A172 (cell line): ENCODE measurements at places on chromosomes 12 and 14.

DNA sequence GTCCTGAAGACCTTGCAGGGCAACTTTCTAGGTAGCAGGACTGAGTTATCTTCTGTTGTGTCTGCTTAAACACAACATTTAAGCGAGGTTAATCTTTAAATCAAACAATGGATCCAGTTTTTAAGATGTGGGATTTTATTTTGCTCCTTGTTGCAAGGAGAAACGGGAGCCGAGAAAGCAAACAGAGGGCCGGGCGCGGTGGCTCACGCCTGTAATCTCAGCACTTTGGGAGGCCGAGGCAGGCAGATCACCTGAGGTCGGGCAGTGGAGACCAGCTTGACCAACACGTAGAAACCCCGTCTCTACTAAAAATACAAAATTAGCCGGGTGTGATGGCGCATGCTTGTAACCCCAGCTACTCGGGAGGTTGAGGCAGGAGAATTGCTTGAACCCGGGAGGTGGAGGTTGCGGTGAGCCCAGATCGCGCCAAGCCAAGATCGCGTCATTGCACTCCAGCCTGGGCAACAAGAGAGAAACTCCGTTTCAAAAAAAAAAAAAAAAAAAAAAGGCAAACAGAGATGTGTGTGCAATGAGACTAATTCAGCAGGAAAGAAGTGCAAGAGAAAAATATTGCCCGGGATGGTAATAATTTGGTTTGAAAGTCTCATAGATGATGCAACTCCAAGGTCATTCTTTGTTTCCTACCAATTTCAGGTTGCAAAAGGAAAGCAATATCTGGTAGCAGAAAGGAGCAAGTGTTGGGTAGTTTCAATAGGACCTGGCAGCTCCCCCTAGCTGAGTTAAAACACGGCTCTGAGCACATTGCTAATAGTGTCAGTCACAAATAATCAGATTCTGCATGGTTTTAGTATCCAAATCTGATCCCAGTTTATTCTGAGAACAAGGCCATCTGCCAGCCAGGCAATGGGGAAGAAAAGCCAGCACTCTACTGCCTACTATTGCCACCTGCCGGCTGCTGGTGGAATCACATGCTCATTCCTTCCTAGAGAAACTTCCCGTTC is 141.4 kb downstream of the PPM1H start:
- peak; percentile 80 for DNase-seq

DNA sequence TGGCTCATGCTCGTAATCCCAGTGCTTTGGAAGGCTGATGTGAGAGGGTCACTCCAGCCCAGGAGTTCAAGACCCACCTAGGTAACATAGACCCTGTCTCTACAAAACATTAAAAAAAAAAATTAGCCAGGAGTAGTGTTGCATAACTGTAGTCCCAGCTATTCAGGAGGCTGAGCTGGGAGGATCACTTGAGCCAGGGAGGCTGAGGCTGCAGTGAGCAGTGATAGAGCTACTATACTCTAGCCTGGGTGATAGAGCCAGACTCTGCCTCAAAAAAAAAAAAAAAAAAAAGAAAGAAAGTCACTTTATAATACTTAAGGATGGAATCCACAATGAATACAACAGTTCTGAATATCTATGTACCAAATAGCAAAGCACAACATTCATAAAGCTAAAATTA is 10.2 kb upstream of the SLC10A1 start:
- DNase-seq, result no peak

GRCh38 chr12:11853126-11853525 is 203.7 kb downstream of the ETV6 start:
- DNase-seq, result no peak

- DNase-seq, result no peak
These were observed 8.0 kb upstream of the C12orf42 start for GRCh38 chr12:103503546-103504480.

- no peak for DNase-seq
These were observed 113.3 kb upstream of the FSCB start for GRCh38 chr14:44620121-44621019.

DNA sequence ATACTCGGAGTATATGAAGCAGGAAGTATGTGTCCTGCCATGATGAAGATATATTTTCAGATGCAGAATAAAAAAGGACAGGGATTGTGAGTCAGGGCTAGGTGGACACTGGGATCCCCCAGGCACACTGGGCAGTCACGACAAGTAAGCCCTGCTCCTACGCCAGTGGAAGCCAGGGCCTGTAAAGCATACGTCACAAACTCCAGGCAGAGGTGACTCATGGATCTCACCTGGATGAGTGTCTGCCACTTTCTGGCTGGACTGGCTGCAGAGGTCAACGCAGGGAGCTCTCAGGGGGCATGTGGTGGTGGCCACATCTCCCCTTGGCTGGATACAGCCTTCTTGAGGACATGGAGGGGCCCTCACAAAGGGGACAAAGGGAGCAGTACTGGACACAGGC is 262.3 kb downstream of the GLT1D1 start:
- DNase-seq, result no peak

GRCh38 chr14:95935228-95935822 is 58.7 kb downstream of the TUNAR start:
- peak; percentile 6 for DNase-seq

DNA sequence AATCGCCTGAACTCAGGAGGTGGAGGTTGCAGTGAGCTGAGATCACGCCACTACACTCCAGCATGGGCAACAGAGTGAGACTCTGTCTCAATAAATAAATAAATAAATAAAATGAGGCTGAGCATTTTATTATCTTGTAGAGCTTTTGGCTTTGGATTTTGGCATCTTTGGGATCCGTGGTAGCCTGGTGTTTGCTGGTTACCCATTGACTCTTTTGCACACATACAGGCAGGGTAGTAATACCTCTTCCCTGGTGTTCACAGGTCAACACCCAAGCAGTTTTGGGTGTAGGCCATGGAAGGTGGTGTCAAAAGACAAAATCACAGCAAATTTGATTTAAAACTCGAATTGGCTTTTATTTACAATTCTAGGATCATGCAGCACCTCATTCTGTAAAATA is 27.8 kb downstream of the ACACB start:
- no peak for DNase-seq

DNA sequence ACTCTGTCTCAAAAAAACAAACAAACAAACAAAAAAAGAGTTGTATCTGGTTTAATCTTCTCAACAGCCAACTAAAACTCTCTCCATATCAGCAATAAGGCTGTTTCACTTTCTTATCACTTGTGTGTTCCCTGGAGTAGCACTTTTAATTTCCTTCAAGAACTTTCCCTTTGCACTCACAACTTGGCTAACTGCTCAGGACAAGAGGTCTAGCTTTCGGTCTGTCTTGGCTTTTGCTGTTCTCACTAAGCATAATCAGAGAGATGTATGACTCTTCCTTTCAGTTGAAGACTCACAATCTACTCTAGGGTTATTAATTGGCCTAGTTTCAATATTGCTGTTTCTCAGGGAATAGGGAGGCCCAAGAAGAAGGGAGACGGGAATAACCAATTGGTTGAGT is 12.3 kb downstream of the NEMP1 start:
- no peak for DNase-seq

DNA sequence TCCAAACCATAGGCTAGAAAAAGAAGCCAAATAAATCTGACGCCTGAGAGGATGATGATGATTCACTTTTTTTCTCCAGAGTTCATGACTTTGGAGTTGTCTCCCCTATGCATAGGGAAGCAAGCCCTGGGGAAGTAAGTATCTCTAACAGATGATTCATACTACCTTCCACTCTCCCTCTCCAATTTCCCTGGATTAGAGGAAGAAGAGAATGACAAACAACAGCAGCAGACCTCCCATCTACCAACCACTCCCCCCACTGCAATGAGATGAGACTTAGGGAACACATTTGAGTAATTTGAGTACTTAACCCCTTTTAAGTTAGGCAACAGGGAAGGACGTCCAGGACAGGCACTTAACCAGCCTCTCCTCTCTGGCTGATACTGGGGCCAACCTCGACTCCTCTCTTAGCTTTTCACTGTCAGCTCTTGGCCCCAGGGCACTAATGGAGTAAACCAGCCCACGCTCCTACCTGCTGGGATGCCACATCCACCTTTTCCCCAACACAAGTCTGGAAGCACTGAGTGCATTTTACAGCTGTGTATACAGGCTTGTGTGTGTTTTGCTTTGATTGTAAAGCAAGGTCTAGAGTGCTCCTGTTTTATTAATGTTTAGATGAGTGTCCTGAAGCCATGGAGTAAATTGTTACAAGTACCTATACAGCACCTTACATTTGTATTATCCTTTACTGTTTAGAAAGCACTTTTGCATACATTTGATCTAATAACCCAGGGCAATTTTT is 180.7 kb downstream of the PHLDA1 start:
- peak; percentile 86 for DNase-seq

DNA sequence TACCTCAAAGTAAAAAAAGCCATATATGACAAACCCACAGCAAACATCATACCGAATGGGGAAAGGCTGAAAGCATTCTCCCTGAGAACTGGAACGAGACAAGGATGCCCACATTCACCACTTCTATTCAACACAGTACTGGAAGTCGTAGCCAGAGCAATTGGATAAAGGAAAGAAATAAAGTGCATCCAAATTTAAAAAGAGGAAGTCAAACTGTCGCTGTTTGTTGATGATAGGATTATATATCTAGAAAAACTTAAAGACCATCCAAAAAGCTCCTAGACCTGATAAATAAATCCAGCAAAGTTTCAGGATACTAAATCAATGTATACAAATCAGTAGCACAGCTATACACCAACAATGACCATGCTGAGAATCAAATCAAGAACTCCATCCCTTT is 5.2 kb downstream of the NDUFA12 start:
- DNase-seq, result no peak

- no peak for DNase-seq
These were observed 94.6 kb upstream of the SCAF11 start for GRCh38 chr12:46084666-46085631.

GRCh38 chr12:127655691-127656090 is 611.3 kb upstream of the TMEM132C start:
- peak; percentile 32 for DNase-seq

- no peak for DNase-seq
These were observed 315.1 kb upstream of the PRKD1 start for GRCh38 chr14:30242744-30243143.

GRCh38 chr12:75305412-75306332 is 24.5 kb downstream of the CAPS2 start:
- no peak for DNase-seq

- no peak for DNase-seq
These were observed 769.4 kb downstream of the MED13L start for GRCh38 chr12:115507951-115508722.

- peak; percentile 39 for DNase-seq
These were observed 6.2 kb upstream of the ATP6V0A2 start for GRCh38 chr12:123705935-123706334.

- no peak for DNase-seq
These were observed 328.2 kb upstream of the NOVA1 start for GRCh38 chr14:26925876-26926584.

DNA sequence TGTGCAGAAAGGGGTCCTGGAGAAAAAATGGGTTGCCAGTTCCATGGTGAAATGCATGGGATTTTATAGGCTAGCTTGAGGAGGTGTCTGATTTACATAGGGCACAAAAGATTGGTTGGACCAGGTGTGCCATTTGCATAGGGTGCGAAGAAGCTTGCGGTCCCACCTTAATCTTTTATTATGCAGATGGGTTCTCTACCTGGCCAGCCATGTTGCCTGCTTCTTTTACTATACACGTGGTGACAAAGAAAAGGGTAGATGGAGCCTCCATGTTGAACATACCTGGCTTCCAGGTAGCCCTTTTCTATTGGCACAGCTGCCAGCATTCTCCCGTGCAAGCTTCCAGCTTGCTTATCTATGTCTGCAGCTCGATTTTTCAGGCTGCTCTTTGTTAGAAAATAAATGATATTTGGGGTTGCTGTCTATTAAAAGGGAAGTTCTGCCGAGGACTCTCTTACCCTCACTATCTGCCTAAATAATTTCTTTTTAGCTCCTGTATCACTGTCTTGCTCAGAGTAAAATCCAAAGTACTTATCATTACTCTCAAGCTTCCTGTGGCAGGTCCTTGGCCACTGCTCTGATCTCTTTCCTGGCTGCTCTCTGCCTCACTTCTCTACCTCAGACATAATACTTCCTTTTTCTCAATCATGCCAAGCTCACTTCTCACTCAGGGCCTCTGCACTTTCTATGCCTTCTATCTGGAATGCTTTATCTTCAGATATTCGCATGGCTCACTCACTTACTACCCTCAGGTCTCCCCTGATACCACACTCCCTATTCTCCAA is 216.0 kb upstream of the DAAM1 start:
- no peak for DNase-seq

GRCh38 chr12:24200010-24200409 is 250.5 kb upstream of the SOX5 start:
- no peak for DNase-seq

DNA sequence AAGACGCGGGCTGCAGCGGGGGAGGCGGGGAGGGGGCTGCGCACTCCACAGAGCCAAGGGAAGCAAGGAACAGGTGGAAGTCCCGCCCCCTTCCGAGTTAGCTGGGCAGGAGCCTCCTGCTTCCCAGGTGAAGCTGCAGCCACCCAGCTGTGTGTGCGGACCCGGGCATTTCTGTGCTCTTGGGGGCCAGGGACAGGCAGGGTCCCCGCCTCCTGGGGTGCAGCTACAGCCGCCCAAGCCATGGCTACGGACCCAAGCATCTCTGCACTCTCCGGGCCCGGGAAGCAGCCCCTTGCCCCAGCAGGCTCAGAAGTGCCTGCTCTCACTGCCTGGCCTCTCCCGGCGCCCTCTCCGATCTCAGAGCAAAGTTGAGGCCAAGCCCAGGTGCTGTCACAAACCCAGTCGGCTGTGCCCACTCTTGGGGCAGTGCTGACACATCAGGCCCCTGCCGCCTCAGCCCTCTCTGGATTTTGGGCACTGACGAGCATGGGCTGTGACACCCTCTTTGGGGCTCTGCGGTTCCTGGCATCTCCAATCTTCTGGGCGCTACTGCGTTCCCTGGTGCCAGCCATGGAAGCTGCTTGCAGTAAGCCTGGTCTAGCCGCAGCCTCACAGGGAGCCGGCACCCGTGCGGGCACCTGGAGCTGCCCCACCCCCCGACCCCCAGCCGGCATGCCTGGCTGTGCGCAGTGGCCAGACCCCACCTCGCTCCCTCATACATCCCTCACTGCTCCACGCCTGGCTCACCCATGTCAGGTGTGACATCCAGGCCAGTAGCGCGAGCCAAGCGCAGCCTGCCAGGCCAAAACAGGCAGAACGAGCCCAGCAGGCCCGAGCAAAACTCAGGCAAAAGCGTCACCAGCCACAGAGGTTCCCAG is 8.5 kb upstream of the MGAT4C start:
- no peak for DNase-seq

- DNase-seq, result no peak
These were observed 605.5 kb downstream of the DIO2 start for GRCh38 chr14:79605849-79606248.
